Fibroblast of skin of abdomen (primary cell): ENCODE measurements at places on chromosomes 4 and X.

- no peak for DNase-seq
These were observed 13.4 kb downstream of the TRPC3 start for GRCh38 chr4:121938282-121939092.

- DNase-seq, result peak; percentile 68
These were observed 31.7 kb downstream of the COQ2 start for GRCh38 chr4:83252782-83253405.

DNA sequence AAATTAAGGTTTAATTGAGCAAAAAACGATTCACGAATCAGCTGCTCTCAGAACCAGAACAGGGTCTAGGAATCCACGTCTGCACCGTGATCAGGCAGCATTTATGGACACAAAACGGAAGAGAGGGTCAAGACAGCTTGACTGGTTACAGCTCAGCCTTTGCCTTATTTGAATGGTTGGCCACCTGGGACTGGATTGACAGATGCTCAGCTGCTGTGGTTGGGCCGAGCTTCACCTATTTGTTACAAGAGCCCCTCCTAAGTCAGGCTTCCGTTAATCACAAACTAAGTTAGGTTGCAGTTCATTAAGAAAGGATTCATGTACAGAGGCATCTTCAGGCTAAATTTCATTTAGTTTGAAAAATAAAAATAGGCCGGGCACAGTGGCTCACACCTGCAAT is 50.6 kb upstream of the MAN2B2 start:
- DNase-seq, result no peak

DNA sequence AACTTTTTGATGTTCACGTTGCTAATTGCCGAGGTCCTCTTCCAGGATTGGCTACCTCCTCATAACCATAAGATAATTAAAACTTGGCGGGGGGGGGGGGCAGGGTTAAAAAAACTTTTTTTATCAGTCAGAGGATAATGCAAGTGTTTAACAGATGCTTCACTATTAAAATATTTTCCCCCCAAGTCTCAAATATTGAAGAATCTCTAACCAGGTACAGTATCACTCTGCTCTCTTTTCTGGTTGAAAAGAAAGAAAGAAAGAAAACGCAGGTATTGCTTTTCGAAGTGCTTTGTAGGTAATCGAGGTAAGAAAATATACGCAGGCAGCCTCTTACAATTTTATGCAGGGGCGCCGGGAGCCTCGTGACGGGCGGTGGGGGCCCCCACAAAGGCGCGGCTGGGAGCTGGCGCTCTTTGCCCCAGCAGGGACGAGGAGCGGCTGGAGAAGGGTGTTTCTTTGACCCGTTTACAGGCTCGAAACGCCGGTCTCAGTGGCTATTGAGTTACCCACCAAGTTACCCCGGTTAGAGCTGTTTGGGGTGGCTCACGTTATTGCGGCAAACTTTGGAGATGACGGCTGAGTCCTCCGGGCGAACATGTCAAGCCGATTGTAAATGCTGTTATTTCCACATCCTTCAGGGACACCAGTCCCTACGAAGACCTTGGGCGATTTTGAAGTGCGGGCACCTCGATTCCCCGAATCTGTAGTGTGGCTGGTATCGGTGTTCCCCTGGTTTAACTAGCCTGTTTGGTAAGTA is 477 bp upstream of the HAND2 start:
- DNase-seq, result no peak

GRCh38 chr4:1496116-1496642 is 89.9 kb upstream of the NKX1-1 start:
- no peak for DNase-seq

DNA sequence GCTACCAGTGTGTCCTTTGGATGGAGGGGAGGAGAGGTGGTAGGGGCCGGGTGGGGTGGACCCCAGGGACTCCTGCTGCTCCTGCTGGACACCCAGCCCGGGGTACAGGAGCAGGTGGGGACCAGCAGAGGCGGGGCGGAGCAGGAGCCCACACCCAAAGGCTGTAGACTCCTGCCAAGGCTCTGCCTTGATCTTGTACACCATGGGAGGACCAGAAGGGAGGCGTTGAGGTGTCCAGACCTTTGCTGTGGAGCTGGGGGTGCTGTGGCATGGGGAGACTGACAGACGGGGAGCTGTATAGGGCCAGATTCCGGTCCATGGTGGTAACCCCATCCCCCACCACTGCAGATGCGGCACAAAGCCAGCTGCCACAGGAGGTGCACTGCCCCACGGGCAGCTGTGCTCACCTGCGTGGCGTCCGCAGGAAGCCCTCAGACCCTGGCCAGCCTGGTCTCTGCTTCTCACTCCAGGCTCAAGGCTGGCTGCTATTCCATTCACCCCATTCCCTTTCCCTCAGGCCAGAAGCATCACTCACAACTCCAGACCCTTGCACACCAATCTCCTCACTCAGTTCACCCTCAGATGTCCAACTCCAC is 5.0 kb upstream of the SLC26A1 start:
- no peak for DNase-seq

DNA sequence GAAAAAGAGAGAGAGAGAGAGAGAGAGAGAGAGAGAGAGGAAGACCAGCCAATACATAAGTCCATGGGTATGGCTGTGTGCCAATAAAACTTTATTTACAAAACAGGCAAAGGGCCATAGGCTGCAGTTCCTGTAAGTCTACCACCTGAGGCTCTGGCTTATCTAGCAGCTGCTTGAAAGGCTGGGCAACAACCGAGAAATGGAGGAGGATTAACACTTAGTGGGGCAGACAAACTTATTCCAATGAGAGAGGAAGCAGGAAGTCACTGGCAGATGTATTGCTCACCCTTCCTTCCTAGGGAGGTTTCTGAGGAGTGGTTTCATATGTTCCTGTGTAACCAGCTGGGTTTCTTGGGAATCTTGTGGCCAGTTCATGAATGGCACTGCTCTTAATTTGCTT is 4.7 kb upstream of the GPR143 start:
- DNase-seq, result no peak

GRCh38 chrX:3177851-3178250 is 136.6 kb downstream of the ARSF start:
- no peak for DNase-seq

DNA sequence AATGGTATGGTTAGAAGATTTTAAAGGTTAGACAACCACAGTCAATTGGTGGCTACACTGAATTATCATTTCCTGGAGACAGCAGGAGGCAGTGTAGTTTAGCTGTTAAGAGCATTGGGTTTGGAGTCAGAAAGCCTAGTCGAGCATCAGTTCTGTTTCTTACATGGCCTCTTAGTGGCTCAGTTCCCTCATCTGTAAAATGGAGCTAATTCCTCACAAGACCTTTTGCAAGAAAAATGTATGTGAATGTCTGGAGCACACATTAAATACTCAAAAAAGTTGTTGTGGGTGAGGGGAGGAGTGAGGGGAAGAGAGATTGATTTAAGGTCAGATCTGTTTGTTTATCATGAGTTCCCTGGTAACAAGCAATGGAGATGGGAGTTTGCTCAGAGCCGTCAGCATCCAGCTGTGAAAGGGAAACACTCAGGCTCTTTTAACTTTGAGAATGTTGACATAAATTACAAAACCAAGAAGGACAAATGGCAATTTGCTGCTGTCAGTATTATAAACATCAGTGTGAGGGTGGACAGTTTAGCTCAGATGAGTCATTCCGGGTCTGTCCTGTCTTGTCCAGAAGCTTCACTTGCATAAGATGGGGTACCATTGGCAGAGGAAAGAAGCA is 98.2 kb upstream of the PGRMC2 start:
- peak; percentile 70 for DNase-seq

DNA sequence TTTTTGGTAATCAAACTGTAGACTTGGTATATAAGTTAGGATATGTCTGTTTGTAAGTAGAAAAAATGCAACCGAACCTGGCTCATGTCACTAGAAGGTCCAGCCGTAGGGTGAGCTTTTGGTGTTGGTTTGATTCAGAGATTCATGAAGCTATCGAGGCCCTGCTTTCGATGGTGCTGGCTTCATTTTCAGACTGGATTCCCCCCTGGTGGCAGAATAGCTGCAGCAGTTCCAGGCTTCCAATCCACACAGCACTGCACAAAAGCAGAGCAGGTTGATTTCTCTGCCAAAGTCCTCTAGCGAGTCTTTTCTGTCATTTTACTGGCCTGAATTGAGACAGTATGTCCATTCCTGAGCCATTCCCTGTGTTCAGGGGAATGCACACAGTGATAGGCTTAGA is 33.1 kb downstream of the PDK3 start:
- DNase-seq, result no peak
